Activated CD4-positive, alpha-beta memory T cell treated with anti-CD3 and anti-CD28 coated beads for 36 hours (primary cell): ENCODE measurements at places on chromosomes 2 and 18.

DNA sequence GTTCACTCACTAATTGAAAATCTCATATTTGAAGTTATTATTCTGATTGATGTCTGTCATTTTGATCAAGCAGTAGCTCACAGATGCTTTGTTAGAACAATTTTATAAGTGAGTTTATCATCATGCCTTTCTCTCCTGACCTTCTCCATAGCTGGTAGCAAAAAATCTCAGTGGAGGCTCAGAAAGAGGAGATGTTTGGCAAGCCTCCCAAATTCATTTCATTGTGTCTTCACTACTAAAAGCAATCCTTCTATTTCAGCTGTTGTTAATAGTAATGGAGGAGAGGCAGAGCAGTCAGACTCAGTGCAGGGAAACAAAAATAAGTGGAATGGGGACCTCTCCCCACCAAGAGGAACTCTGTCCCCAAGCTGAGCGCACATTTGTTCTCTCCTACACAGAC, 2127.8 kb upstream of the CELF4 start:
- DNase-seq, result no peak

DNA sequence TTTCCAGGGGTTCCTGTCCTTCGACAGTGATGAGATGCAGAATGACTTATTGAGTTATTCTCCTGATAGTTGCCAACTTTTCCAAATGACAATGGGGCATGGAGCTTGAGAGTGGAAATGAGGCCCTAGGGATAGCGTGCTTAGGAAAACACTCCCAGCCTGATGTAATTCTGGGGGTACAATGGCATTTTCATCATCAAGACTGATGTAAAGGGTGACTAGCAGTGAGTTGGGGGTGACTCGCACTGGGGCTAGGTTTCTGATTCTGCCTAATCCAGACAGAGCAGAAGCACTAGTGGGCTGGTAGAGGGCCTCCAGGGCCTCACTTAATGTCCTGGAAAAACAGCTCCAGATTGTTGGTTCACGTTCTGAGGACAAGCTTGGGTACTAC, 34.0 kb upstream of the IL37 start:
- DNase-seq, result no peak

DNA sequence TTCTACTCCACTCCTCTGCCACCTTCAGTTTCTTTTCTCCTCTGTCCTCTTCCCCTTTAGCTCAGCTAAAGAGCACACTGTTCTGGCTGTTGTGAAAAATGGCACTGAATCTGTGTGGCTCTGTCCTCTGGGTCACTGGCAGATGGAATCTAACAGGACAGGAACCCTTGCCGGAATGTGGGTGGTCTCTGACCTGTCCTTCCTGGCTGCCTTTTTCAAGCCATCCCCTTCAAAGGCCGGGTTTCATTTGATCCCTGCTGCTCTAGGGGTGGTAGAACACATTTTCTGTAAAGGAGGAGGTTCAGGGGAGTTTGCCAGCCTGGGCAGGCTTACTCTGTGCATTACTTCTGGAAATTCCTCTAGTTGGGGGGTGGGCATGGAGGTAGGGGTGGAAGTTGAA, 29.9 kb downstream of the MTCL1 start:
- DNase-seq, result no peak

DNA sequence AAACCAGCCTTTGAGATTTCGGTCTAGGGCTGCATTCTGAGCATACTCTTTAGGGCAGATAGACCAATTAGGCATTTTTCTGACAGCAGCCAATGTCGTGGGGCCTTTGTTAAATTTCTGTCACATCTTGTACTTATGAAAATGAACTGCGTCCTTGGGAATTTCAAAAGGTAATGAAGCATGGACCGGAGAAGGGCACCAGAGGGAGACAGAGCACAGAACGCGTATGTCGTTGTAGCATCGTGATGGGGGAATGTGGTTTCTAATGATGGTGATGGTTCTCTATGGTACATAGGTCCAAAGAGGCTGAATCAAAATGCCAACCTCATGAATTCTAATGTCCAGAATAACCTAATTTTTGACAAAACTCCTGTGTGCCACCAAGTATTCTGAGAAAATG, 483.9 kb upstream of the CRIM1 start:
- DNase-seq, result no peak

DNA sequence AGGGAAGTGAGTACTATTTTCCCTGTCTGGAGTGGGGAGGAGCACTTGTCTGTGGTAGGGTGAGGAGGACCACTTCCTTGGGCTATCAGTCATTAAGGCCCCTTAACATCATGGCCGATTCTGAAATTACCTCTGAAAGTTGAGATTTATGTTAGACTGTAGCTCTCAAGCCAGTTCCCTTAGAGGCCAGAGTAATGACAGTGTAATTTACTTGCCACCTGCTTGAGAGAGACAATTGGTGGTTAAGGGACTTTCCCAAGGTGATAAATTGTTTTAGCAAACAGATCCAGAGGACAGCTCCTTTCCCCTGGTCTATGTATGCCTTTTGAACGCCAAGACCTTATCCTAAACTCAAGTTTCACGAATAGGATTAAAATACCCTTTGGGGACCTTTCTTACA, 56.1 kb downstream of the NEDD4L start:
- DNase-seq, result no peak

- no peak for DNase-seq
Observed at GRCh38 chr2:73856214-73856613, 27.5 kb downstream of the STAMBP start.
